ENCODE measurements at places on chromosomes 2 and 18.

DNA sequence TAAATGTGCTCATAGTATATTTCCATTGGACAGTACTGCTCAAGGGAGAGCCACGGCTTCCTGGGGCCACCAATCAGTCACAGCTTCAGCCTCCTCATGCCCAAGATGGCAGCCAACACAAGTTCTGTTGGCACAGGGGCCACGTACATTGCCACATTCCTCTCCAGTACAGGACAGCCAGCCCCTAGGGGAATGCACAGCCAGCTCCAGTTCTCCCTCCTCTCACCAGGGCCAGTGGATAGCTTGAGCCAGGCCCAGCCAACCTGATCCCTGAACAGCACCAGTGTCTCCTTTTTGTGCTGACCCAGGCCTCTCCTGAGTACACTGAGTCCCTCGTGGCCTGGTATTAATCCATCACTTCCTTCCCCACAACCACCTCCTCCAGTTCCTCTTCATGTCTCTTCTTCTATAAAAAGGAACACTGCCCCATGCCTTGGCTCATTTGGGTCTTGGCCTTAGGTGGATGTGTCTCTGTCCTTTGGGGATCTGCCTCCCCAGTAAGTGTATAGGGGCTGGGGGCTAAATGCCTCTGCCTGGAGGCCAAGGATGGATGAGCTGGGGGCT lies 168.7 kb downstream of the TNS1 start:
- no peak for DNase-seq

- no peak for DNase-seq
These were observed 88.8 kb downstream of the GFPT1 start for GRCh38 chr2:69298261-69298660.

- no peak for DNase-seq
These were observed 187.7 kb downstream of the FAM210A start for GRCh38 chr18:13538630-13539029.

DNA sequence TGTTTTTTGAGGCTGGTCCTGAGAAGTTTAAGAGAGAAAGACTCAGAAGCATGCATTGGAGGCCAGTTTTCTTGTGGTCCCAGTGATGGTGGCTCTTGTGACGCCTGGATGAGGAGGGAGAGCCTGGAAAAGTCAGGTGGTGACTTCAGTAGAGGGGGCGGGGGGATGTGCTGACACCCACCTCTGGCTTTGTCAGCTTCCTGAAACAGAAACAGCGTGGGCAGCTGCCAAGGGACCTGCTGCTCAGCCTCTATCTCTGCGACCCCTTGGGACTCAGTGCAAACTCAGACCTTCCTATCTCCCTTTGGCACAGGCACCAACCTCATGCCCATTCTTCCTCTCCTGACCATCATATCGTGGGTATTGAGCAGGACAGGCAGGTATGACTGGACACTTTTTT lies 6.4 kb downstream of the TGFBRAP1 start:
- no peak for DNase-seq

- no peak for DNase-seq
These were observed 198.6 kb downstream of the MEMO1 start for GRCh38 chr2:31812051-31812798.

GRCh38 chr2:121949271-121949670 lies 193.8 kb downstream of the TSN start:
- no peak for DNase-seq

GRCh38 chr18:48673853-48674721 lies 135.3 kb downstream of the CTIF start:
- no peak for DNase-seq

DNA sequence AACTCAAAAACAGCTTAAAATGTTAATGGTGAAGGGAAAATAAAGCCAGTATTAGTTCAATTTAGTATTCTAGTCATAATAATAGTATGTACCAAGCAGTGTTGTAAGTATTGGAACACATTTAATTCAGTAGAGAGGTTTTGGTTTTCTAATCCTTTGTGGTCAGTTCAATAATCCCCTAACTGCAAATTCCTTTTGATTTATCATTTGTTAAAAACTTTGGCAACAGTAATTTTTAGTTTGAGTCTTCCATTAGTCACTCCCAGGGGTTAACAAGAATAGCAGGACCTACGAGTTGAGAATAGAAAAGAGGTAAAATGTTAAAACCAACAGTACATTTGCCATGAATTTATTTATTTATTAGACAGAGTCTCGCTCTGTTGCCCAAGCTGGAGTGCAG lies 10.7 kb downstream of the MRPL44 start:
- no peak for DNase-seq

DNA sequence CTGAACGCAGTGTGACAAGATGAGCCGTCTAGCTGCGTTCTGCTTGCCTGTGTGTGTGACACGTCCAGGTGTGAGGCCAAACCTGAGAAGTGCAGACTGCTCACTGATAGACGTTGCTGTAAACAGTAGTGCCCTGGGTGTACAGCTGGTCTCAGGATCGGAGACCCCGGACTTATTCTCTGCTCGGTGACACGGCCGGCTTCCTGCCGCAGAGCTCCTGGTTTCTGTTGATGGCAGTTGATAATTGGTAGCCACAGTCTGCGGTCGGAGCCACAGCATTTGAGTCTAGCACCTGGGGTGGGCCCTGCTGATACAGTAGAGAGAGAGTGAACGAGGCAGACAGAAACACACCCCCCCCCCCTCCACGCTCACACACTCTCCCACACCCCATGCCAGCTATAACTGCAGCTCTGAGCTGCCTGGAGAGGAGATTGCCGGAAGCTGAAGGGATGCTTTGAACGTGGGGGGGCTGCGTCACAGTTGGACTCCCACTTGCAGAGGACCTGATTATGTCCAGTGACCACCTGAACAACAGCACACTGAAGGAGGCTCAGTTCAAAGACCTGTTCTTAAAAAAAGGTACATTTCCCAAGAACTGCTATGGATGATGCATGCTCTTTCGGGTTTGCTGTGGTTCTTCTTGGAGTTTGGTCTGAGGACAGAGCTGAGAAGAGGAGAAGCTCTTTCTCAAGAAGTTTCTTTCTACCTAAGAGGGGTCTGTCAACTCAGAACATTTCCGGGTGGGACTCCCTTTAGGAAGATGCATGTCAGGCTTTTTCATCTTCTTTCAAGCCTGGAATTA lies 114.0 kb downstream of the FAM210A start:
- DNase-seq, result no peak

- DNase-seq, result no peak
These were observed 37.9 kb downstream of the TRIB2 start for GRCh38 chr2:12754643-12755042.

DNA sequence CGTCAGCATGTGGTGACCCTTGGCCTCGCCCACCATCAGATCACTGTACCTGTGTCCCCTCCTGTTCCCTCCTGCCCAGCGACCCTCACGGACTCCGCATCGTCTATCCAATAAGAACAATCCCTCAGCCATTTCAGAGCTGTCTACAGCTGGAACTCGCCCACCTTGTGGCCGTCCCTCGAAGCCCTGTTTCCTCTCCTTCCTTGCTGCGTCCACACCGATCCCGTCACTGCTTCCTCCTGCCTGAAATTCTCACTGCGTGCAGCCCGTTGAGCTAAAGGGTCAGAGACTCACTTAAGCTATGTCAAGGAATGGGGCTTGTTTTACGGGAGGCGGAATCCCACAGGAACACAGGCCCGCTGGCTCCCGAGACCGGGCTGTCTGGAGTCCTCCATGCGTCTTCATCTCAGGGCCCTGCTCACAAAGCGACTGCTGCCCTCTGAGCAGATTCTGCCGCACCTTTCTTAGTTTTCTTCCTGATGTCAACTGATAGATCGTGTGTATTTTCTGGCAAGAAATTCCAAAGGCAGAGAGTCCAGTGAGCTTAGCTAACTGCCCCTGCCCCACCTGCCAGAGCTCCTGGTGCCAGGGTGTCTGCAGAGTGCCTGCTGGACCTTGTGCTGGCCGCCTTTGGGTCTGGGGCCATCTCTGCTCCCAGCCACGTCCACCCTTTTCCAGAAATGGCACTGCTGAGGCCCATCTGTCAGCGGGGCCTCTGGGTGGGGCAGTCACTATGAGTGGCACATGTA lies 35.3 kb downstream of the KLHL29 start:
- no peak for DNase-seq

GRCh38 chr2:236627193-236627592 lies 57.6 kb downstream of the ACKR3 start:
- no peak for DNase-seq

GRCh38 chr2:199684832-199685231 lies 166.2 kb downstream of the FTCDNL1 start:
- DNase-seq, result no peak

DNA sequence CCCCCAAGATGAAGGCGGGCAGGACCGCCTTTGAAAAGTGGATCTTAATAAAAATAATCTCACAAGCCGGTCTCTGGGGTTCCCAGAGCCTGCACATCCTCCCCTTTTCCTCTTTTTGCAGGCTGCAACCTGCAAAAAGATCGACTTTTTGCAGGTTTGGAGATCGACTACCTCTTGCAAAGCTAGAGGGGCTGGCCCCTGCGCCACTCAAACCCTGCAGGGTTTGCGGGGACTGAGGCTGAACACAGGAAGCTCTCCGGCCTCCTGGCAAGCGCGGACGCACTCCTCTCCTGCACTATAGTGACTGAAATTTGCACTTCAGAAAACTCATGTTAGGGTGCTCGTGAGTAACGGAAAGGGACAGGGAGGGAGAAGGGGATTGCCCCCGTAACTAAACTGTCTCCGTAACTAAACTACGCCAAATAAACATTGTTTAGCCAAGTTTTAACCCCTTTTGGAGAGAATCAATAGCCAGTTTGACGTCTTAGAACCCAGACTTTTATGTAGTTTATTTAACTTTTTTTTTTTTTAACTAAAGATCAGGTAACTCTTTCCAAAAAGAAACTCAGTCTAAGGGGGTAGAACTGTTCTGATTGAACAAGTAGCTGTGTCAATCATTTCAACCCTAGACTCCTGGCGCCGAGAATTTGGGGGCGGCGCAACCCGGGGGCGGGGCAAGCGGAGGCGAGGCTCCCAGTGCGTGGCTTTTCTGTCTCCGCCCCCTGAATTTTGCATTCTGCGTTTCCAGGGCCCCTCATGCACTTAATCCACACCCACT lies 2.5 kb downstream of the IGFBP5 start:
- peak; percentile 98 for DNase-seq

Data from NCI-H345 (cell line).